Upper lobe of right lung (tissue), 1 donor: ENCODE measurements at places on chromosomes 2 and 18. TPM values are rescaled to one million over a fixed set of nuclear protein-coding genes. Genes with fewer than 3 reads are reported as not detected.

Gene DYSF
- total RNA-seq = 37.7 TPM

DNA sequence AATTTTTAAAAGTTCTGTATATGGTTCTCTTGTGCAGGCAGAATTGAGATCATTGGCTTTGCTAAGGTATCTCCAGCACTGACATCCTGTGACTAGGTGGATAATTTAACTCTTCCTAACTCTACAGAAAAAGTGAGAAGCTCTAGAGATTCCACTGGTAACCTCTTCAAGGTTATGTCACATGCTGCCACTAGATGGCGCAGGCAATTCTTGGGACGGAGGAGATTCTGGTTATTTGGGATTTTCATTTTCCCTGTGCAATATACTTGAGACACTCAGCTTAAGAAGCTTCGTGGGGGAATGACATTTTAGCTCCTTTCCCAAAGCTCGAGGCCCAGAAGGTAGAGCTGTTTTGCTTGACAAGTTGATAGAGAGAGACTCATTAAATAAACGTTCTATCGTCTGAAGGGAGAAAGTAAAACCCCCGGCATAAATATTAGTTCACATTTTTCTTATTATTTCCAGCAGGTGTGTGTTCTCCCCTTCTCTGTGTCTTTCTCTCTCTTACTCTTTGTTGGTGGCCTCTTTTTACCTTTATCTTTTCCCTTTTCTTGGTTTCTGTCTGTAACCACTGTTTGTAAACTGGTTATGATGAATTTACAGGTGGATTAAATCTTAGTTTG is 26.6 kb upstream of the LANCL1 start:
- H3K4me1 ChIP-seq = no peaks in the 10 kb centered on the region
- H3K36me3 ChIP-seq = no peaks in the 10 kb centered on the region
- H3K27ac ChIP-seq = no peak overlapping the region
- DNase-seq = no peak
- no peaks in the 10 kb centered on the region for H3K27me3 ChIP-seq
- peak overlapping the region; percentile 37 for H3K4me3 ChIP-seq

Gene CAPN14
- total RNA-seq = 0.26 TPM

DNA sequence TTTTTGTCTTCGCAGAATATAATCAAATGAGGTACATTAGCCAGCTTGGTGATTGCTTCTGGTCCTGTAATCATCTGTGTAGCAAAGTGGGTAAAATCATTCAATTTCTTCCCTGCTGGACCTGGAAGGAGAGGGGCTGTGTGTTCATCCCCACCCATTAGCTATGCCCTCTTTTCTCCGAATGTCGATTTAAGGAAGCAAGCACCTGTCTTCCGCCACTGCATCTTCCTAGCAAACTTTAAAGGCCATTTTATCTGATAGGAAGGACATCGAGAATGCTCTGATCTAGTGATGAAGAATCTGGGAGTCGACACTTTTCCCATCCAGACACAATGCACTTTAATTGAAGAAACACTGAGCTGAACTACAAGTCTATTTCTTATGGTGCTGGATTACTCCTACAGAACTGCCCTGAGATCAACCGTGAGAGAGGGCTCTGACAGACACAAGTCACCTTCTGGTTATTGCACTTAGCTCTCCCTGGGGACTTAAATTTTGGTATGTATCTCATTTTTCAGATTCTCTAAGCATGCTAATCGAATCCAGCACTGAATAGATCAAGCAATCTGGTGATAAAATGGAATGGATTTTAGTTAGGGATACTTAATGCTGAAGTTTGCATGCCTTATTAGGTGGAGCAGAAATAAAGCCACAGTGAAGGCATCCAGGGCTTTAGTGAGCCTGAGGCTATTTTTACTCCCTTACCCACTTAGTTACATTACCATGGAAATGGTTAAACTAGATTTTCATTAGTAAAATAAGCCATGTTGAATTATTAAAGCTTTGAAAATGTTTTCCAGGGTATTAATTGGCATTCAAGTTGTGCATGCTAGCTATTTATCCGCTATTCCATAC is 1.3 kb downstream of the NYAP2 start:
- no peaks in the 10 kb centered on the region for H3K36me3 ChIP-seq
- H3K4me1 ChIP-seq = no peaks in the 10 kb centered on the region
- no peak overlapping the region for H3K27ac ChIP-seq
- DNase-seq = no peak
- H3K27me3 ChIP-seq = peaks cover 6% of the 10 kb centered on the region
- no peak overlapping the region for H3K4me3 ChIP-seq

DNA sequence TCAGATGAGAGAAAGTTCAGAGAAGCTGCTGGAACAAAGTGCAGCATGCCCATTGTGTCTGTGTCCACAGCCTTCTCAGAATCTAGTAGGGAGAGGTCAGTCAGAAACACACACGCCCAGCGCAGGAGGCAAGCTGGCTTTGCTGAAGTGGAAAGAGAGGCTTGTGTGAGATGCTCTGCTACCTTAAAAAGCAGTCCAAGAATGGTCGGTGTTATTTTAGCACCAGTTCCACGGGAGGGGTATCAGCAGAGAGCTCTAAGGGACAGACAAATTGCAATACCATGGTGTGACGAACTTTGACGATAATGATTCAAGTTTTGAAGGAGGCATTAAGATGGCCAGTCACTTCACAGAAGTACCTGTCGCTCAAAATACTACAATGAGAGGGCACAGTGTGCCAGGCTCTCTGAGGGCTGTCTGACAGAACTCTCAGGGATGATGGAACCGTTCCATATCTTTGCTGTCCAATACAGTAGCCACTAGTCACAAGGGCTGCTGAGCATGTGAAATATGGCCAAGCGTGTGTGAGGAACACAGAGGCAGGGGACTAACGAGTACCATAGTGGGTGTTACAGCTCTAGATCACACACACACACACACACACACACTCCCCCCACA is 237.5 kb upstream of the TMEM200C start:
- no peaks in the 10 kb centered on the region for H3K36me3 ChIP-seq
- no peak overlapping the region for H3K4me3 ChIP-seq
- H3K4me1 ChIP-seq = no peaks in the 10 kb centered on the region

- H3K27me3 ChIP-seq = no peaks in the 10 kb centered on the region
- H3K36me3 ChIP-seq = no peaks in the 10 kb centered on the region
- H3K4me1 ChIP-seq = no peaks in the 10 kb centered on the region
- no peak overlapping the region for H3K4me3 ChIP-seq
- H3K27ac ChIP-seq = no peak overlapping the region
Observed at GRCh38 chr2:141929331-141930252, 201.2 kb downstream of the LRP1B start.

- no peak for DNase-seq
- peak overlapping the region; percentile 33 for H3K27ac ChIP-seq
- H3K4me1 ChIP-seq = peaks cover 16% of the 10 kb centered on the region
- H3K36me3 ChIP-seq = no peaks in the 10 kb centered on the region
- H3K4me3 ChIP-seq = peak overlapping the region; percentile 19
Observed at GRCh38 chr2:226118471-226119429, 680.9 kb downstream of the IRS1 start.

GRCh38 chr18:54857499-54857898 is 29.2 kb downstream of the RAB27B start:
- H3K4me3 ChIP-seq = no peak overlapping the region
- no peaks in the 10 kb centered on the region for H3K27me3 ChIP-seq
- DNase-seq = no peak
- H3K4me1 ChIP-seq = no peaks in the 10 kb centered on the region

DNA sequence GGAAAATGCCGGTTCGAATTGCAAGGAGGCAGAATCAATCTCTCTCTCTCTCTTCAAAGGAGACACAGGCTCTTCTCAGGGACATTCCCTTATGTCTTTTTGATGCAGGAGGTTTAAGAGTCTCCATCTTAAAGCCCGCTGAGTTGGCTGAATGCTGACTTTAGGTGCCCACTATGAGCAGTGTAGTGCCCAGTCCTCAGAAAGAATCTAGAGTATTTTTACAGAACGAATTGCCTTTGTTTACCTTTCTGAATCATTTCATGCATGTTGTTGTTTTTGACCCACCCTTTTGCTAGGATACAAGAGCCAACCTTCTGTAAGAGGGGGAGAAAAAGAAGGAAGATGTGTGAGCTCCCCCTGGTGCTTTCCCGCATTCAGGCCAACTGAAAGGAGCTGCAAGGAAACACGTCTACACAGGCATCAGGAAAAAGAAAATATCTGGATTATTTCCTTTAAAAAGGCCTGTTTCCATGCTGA is 193.5 kb upstream of the TCF4 start:
- H3K4me1 ChIP-seq = no peaks in the 10 kb centered on the region
- no peak overlapping the region for H3K4me3 ChIP-seq
- no peak overlapping the region for H3K27ac ChIP-seq
- H3K36me3 ChIP-seq = no peaks in the 10 kb centered on the region

Gene XDH
- 0.41 TPM for total RNA-seq

- no peaks in the 10 kb centered on the region for H3K4me1 ChIP-seq
- DNase-seq = no peak
- no peak overlapping the region for H3K4me3 ChIP-seq
- no peaks in the 10 kb centered on the region for H3K27me3 ChIP-seq
Observed at GRCh38 chr18:33923980-33924379, 300.7 kb downstream of the NOL4 start.

Gene SLC5A7
- 0.81 TPM for total RNA-seq

DNA sequence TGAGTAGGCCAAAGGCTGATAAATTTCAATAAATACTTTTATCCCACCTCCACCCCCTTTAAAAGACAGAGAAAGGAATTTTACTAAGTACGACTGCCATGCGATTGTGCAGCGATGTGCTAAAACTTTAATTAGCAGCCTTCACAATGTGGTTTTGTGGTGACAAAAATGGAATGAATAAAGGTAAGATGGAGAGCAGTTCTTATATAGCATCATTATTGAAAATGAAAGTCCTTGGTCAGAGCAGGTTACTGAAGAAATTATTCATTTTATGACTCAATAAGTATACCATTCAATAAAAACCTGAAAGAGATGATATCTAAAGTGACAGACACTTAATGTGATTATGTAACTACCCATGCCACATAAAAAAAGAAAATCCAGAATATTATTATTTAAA is 33.2 kb upstream of the MTIF2 start:
- no peaks in the 10 kb centered on the region for H3K4me1 ChIP-seq
- no peak overlapping the region for H3K27ac ChIP-seq
- H3K27me3 ChIP-seq = no peaks in the 10 kb centered on the region
- H3K4me3 ChIP-seq = no peak overlapping the region
- H3K36me3 ChIP-seq = peaks cover 6% of the 10 kb centered on the region

Gene MC2R
- total RNA-seq = not detected

Gene UPP2
- not detected for total RNA-seq

Gene FRZB
- total RNA-seq = 14.0 TPM

DNA sequence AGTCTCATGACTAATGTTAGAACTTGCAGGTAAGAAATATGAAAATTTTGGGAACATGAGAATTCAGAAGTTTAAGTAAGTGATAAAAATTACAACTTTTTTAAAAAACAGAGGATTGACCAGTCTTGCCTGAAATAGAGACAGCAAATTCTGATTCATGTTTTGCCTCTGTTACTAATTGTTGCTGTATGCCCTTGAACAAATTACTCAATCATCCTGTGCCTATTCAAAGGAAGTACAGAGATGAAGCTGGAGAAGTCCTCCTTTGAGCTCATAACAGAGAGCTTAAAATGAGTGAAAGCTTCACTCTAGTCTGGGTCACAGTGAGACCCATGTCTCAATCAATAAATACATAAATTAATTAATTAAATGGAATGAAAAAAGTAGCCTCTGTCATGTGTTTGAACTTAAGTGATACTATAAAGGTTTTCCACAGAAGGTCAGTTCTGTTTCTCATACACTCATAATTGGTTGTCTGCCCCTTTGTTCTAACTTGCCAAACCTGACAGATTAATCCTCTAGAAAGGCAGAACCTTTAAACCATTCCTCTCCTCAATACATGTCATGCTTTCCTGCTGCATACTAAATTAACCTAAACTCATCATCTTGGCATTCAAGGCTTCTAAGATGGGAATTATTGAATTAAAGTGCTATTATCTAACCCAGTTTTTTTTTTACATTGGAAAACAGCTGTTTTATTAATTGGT is 374.6 kb upstream of the LRATD1 start:
- H3K4me1 ChIP-seq = no peaks in the 10 kb centered on the region
- H3K36me3 ChIP-seq = no peaks in the 10 kb centered on the region
- H3K27me3 ChIP-seq = no peaks in the 10 kb centered on the region
- no peak overlapping the region for H3K4me3 ChIP-seq
- no peak overlapping the region for H3K27ac ChIP-seq
- DNase-seq = no peak

DNA sequence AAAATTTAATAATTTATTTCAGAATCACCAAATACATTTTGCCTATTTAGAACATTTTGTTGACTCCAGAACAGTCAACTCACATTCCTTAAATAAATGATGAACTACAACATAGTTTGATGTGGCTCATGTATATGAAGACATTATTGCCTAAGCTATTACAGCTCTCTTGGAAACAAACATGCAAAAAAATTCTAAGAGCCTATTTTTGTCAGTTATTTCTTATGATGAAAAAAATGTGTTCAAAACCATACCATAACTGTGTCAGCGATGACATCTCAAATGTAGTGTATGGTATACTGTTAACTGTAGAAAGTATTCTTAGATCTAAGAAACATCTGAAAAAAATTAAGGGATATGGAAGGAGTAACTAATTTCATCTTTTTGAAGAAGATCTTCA is 6.3 kb upstream of the EMILIN2 start:
- peaks cover 3% of the 10 kb centered on the region for H3K4me1 ChIP-seq
- no peaks in the 10 kb centered on the region for H3K27me3 ChIP-seq
- H3K27ac ChIP-seq = no peak overlapping the region
- no peak overlapping the region for H3K4me3 ChIP-seq
- DNase-seq = no peak

DNA sequence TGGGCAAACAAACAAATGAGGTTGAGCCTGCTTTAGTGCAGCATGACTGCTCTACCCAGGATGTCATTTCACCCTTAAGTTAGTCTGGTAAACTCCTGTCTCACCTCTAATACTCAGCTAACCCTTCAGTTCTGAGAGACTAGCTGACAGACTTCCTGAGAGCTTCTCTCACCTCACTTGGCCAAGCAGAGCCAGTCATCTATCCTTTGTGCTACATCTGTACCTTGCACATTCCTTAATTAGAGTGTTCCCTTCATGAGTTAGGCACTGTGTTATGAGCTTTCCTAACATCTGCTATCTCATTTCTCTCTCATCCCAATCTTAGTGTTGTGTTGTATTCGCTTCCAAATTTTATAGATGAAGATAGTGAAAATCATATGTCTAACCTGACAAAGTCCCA is 220.1 kb upstream of the PIK3C3 start:
- no peak for DNase-seq
- no peaks in the 10 kb centered on the region for H3K4me1 ChIP-seq
- H3K4me3 ChIP-seq = no peak overlapping the region
- H3K27me3 ChIP-seq = no peaks in the 10 kb centered on the region

Gene MEX3C
- total RNA-seq = 24.8 TPM

Gene ANKRD53
- total RNA-seq = 0.38 TPM

Gene SOX11
- total RNA-seq = 0.84 TPM

GRCh38 chr2:240278661-240279060 is 138.2 kb upstream of the OTOS start:
- H3K36me3 ChIP-seq = no peaks in the 10 kb centered on the region
- DNase-seq = no peak
- no peaks in the 10 kb centered on the region for H3K4me1 ChIP-seq
- H3K4me3 ChIP-seq = no peak overlapping the region
